ENCODE measurements at places on chromosomes 6 and 20. TPM values are rescaled to one million over a fixed set of nuclear protein-coding genes. Genes with fewer than 3 reads are reported as not detected.

DNA sequence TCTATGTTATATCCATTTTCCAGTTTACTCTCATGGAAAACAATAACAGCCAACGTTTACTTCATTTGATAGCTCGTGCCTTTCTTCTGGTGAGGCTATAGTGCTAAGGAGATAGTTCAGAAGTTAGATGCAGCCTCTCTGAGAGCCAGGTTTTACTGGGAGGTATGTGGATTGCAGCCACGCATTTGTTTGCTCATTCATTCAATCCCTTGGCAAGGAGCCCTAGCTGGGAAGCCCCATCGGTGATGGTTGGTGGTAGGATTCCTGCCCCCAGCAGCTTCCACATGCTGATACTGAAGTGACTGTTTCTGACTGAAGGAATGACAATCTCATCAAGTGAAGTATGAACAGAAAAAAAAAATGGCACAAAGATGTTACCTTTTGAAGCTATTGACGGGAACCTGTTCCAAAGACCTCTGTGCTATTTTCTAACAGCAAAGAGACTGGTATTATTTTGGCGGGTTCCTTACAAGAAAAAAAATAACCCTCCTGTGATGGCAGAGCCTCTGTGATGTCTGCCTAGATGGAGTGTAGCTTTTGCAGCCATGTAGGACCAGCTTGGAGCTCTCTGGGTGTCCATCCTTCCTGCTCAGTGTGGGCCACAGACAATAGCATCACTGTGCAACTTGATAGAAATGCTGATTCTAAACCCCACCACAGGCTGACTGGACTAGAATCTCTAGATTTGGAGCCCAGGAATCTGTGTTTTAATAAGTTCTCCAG, 30.6 kb downstream of the SNAP25 start:
- DNase-seq: no peak

The NOX3 gene
- not detected for total RNA-seq

GRCh38 chr6:152571089-152571488, 66.1 kb downstream of the SYNE1 start:
- DNase-seq: no peak

DNA sequence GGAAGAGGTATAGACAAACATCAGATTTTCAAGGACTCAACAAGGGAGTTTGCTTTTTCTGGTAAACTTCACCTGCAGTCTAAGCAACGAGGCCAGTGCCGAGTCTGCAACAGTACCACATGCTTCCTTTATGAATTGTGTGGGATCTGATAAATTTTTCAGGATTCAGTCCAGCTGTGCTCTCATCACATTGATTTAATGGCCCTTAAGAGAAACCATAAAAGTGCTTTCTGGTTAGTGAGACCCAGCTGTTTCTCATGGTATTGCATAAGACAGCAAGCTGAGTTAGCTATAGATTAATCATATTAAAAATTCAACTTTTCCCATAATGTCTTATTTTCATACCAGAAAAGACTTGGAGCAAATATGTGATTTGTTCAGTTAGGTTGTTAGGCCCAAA, 291.4 kb downstream of the CENPW start:
- DNase-seq: no peak

The TMC2 gene
- not detected for total RNA-seq

The ACTL10 gene
- 1.7 TPM for total RNA-seq

The ZNF334 gene
- total RNA-seq: 12.6 TPM

The FOXQ1 gene
- total RNA-seq: 20.5 TPM

The TRAPPC3L gene
- 0.27 TPM for total RNA-seq

The SNHG17 gene
- 37.2 TPM for total RNA-seq

DNA sequence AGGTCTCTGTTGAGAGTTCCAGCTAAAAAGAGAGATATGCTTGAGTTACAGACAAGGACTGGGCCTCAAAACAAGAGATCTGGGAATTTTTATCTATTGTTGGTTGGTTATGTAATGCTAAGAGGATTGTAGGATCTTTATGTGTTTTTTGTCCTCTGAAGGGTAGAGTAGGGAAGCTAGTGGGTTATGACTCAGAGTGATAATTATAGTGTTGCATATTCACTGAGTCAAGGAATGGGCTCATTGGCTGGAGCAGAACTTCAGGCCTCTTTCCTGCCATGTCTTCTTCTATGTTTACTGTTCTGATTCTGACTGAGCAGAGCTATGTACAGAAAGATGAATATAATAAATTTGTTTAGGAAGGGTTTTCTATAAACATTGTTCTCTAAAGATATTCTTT, 66.1 kb upstream of the NOX3 start:
- no peak for DNase-seq

DNA sequence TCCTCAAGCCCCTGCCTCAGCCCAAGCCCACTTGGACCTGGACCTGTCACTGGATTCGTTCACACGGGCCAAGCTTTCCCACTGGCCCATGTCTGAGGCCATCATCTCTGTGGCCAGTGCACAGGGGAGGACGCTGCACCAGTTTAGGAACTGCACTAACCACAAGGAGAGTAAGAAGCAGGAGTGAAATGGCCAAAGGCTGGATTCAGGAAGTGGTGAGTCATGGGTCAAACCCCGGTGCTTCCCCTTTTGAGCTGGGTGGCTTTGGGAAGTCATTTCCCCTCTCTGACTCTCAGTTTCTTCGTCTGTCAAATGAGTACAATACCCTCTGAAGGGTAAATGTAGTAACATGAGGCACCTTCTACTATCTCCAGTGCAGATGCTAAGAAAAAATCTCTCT, 87.9 kb downstream of the CD40 start:
- no peak for DNase-seq

The SIGLEC1 gene
- total RNA-seq: not detected

DNA sequence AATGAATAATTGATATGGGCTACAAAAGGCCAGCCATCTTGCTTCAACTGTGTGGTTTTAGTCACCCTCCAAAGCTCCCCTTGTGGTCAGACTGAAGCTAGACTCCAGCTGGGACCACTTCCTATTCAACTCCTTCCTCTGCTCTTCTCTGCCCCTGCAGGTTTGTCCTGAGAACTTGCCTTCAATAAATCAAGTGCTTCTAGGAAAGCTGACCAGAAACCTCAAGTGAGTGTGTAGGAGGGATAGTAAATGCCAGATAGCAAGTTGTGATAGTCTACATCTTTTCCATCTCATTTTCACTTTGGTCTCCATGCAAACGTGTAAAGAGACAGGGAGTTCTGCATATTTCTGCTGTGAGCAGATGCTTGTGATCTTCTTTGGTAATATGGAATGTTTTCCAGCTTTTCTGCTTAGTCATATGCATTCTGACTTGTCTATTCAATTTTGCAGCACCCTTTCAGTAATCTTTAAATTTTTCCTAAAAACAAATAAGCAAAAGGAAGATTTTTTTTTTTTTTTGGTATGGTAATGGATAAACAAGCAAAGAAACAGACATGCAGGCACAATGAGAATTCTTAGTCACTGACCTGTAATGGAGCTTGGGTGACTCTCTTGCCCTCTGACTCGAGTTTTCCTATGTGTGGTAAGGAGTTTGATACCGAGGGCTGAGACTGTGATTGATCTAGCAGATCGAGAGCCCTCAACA, 201.3 kb upstream of the BTBD3 start:
- DNase-seq: no peak
